ENCODE measurements at places on chromosomes 2 and 18.

DNA sequence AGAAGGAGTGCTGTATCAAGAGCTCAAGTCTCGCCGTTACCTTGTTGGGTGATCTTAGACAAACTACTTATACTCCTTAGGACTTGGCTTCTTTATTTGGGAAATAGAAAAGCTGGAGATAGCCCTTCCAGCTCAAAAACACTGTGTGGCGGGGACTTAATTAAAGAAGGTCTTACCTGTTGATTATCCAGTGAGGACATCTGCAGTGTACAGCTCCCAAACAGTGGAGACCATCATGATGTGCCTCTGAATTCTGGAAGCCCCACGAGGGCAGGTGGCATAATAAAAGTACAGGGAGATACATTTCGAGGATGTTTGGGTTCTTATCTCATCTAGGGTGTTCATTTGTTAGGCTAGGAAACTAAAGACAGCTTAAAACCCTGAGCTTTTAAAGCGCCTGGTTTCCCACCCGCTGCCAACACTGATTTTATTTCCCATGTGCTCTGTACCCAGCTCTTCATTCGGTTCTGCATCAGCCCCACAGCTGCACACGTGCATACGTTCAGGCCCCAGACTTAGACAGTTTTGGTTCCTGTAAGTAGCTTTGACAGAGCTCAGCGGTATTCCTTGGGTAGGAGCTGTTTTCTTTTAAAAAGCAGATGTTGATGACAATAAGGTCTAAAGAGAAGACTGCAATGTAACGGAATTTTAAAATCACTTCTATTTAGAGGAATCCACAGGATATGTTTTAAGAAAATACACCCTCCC lies 80.5 kb upstream of the SIX2 start:
- DNase-seq, result no peak

DNA sequence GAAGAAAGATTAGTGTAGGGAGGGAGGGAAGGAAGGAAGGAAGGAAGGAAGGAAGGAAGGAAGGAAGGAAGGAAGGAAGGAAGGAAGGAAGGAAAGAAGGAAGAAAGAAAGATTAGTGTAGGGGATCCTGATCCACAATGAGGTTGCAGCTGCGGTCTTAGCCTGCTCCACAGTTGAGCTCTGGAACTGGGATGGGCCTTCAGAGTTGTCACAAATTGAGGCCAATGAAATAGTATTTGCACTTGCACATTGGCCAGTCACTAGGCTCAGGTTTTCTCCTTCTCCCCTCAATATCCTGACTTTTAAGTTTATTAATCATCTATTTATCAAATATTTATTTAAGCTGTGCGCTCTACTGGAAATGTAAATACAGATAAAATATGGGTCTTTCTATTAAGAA lies 34.3 kb downstream of the DOK6 start:
- DNase-seq, result no peak

DNA sequence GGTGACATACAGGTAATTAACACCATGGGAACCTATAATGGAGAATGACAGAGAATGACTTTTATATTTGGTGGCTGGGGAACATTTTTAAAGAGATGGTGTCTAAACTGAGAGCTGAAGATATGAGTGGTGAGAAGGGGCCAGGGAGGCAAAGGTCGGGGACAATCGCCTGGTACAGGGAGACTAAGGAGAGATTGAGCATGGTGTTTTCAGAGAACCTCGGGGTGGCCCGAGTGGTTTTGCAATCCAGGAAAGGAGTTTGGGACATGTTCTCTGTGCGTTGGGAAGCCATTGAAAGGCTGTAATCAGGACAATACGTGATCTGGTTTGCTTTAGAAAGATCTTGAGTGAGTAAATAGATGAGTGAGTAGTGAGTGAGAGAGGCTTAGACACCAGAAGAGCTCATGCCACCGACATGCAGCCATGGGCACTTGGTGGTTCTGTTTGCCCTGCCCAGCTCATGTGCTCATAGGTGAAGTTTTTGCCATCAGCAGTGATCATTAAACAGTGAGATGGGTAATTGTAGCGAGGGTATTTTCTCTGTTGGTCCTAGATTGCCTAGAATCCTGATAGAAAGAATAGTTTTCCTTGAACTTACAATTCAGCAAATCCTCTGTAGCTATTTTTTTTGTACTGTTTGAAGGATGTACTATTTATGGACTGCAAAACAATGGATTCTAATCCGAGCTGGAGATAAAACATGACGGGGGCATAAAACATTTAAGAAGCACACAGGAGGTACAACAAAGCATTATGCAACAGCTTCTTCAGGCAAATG lies 114.7 kb downstream of the SH3RF3 start:
- DNase-seq, result no peak

- no peak for DNase-seq
Observed at GRCh38 chr2:82233806-82234205, 1929.3 kb upstream of the LRRTM1 start.

- peak; percentile 35 for DNase-seq
Observed at GRCh38 chr2:152613235-152613634, 104.0 kb downstream of the PRPF40A start.

DNA sequence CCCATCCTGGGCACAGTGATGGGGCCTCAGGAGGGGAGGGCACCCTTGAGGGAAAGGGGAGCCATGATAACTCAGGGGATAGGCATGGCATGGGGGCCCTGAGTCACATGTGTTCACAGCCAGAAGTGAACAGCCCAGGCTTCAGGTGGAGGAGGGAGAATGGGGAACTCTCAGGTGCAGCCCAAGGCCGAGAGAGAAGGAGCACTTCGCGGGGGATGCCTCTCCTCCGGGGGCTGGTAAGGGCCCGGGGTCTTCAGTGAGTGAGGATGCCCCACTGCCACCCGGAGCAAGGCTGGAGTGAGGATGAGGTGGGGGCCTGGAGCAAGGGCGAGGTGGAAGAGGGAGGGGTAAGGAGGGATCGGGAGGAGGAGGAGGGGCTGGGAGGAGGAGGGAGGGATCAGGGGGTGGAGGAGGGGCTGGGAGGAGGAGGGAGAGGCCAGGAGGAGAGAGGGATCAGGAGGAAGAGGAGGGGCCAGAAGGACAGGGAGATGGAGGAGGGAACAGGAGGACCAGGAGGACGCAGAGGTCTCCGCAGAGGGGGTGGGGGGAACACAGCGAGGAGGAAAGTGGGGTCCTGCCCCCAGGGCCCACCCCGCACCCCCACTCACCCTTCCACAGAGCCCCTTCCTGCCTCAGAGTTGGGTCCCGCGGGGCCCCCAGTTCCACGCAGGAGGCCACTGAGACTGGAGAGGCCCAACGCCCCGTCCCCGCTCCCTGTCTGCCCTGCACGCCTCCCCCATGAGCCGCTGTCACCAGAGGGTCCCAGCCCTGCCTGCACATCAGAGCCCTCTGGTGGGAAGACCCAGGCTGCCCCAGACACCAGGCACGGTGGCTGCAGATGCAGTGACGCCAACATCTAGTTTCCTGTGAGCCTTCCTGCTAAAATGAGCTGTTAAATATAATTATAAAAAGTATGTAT lies 42.8 kb downstream of the RAMP1 start:
- DNase-seq, result no peak

- no peak for DNase-seq
Observed at GRCh38 chr2:101738649-101739048, 41.1 kb downstream of the MAP4K4 start.

DNA sequence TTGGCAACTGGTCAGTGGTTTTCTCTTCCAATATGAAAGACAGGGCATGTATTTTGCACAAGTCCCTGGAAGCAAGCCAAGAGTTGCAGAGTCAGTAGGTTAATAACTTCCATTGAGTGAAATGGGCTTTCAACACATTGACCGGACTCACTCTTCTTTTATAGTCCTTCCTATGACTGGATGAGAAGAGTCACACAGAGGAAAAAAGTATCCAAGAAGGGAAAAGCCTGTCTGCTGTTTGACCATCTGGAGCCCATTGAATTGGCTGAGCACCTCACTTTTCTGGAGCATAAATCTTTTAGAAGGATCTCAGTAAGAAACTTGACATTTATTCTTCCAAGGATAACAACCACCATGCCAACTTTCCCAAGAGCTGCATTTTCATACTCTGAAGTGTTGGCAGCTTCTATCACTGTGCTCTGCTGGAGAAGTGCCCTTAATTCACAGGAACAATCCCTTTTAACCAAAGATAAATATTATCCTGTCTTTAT lies 45.4 kb downstream of the RASGRP3 start:
- no peak for DNase-seq

DNA sequence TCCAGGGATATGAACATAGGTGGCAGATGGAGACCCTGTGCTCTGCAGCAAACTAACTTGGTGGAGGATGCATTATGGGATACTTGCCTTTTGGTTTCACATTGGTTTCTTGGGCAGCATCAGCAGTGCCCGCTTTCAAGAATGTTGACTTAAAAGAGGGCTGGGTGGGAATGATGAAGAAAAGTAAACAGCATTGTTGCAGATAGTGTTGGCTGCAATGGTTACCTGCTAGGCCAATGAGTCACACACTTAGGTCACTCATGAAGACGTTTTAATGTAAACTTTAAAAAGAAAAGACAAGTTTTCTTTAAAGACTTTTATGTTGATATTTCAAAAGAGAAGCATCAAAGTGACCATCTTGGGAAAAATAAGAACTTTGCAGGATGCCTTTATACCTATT lies 26.1 kb upstream of the FAM237A start:
- DNase-seq, result no peak

DNA sequence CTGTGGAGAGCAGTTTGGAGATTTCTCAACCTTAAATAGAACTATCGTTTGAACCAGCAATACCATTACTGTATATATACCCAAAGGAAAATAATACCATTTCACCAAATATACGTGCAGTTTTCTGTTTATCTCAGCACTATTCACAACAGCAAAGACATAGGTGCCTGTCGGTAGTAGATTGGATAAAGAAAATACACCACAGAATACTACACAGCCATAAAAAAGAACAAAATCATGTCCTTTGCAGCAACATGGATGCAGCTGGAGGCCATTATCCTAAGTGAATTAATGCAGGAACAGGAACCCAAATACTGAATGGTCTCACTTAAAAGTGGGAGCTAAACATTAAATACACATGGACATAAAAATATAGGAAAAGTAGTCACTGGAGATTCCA lies 81.3 kb downstream of the SMCHD1 start:
- DNase-seq, result no peak

DNA sequence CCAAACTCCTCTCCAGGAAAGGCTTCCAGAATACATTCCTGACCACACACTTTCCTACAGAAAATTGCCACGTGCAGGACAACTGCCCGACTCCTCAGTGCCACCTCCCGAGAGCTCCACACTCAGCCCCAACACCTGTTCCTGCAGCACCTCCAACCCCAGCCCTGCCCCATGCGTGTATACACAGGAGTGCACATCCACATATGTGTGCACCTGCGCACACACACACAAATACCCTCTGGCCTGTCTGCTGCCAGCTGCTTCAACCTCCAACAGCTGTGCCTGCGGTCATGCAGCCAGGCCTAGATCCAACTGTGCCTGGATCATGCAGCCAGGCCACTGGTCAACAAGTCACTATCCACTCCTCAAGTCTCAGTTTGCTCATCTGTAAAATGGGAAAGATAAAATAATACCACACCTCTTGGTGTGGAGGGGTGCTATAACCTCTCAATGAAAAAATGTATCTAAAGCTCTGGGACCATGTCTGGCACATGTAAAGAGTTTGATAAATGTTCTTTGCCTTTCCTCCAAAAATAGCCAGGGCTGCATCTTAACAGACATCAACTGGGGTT lies 152.1 kb upstream of the ID2 start:
- DNase-seq, result no peak

DNA sequence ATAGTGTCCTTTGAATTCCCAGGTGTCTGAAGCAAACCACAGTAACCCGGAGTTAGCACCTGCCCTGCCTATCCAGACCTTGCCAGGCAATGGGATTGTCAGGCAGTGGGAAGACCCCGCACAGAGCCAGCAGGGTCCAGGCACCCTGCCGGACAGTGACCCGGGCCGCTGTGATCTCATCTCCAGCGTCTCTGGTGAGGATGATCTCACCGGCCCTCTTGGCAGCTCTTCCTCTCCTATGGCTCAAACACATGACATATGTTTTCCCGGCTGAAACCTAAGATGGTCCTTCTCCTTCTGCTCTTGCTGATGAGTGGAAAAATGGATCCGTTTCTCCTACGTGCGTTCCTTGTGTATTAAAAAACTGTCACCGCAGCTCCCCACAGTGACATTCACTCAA lies 75.1 kb downstream of the ACOXL start:
- DNase-seq, result no peak

- DNase-seq, result no peak
Observed at GRCh38 chr2:138470941-138471340, 30.6 kb upstream of the SPOPL start.

GRCh38 chr18:75052475-75052874 lies 156.5 kb downstream of the PTGR3 start:
- DNase-seq, result no peak

DNA sequence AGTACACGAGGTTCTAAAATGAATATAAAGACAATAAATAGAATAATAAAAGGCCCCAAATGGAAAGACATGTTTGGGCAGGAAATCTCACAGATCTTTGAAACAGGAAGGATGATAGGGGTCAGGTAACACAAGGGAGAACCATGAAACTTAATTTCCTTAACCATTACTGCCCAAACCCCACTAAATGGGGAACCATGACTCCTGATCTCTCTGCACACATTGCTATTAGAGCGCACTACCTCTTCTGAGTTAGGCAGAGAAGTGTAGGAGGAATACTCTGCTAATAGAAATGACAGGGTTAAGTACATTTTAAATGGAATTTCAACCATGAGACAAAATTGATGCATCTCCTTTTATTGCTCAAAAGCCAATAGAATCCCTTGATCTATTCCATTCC lies 213.7 kb upstream of the SETBP1 start:
- no peak for DNase-seq

- DNase-seq, result no peak
Observed at GRCh38 chr2:143347271-143347695, 218.1 kb downstream of the ARHGAP15 start.

- no peak for DNase-seq
Observed at GRCh38 chr2:42359304-42359964, 1.6 kb downstream of the COX7A2L start.

DNA sequence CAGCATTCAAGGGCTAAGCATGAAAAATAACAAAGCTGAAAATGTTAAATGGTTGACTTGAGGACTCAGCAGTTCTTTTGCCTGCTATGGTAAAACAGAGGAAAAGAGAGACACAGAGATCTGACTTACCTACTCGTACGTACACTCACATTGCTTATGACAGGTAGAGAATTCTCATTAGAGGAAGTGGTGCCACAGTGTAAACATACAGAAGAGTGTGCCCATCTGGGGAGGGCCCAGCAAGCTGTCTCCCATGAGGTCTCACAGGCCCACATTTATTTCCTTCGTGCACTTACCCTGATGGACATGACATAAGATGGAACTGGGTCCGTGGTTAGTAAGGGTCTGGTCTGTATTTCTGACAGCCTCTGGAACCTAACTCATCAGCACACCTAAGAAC lies 729.1 kb downstream of the BCL11A start:
- DNase-seq, result no peak

- DNase-seq, result no peak
Observed at GRCh38 chr2:224222974-224223373, 178.9 kb downstream of the FAM124B start.

DNA sequence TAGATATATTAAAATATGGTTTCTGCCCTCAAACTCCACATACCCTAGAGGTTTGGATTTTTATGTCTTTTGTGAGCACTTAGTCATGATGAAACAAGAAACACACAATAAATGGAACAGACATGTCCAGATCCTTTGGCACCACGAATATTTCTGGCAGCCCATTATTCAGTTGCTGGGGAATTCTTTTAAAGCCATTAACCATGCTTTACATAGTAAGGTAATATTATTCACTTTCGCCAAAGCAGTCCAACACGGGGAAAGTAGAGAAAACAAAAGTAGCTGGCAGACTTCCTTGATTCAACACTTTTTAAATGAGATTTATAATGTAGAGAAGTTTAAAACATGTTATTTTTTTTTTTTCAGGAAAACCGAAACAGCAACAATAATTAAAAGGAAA lies 235.4 kb downstream of the PIEZO2 start:
- DNase-seq, result no peak

- no peak for DNase-seq
Observed at GRCh38 chr2:71851094-71851750, 296.4 kb downstream of the CYP26B1 start.

All from GM13976 (cell line).